ENCODE measurements at places on chromosomes 7 and 10. TPM values are rescaled to one million over a fixed set of nuclear protein-coding genes. Genes with fewer than 3 reads are reported as not detected.

DNA sequence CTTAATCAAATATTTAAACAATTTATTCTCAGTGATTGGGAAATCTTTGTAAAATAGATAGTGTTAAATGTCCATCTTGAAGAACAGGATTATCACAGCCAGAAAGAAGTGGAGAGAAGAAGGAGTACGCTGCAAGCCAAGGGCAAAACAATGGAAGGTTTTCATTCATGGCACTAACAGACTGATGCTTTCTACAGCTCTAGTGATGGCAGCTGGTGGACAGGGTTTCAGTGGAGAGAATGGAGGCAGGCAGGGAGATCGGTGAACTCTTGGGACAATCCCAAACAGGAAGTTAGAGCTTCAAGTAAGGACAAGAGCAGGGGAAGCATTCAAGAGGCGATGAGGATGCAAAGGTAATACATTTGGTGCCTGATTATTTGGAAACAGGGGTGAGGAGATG, 207.0 kb downstream of the JAZF1 start:
- no peaks in the 10 kb centered on the region for H3K27me3 ChIP-seq
- H3K36me3 ChIP-seq: no peaks in the 10 kb centered on the region
- no peak for DNase-seq
- H3K27ac ChIP-seq: no peak overlapping the region
- H3K4me3 ChIP-seq: no peak overlapping the region
- H3K4me1 ChIP-seq: no peaks in the 10 kb centered on the region

DNA sequence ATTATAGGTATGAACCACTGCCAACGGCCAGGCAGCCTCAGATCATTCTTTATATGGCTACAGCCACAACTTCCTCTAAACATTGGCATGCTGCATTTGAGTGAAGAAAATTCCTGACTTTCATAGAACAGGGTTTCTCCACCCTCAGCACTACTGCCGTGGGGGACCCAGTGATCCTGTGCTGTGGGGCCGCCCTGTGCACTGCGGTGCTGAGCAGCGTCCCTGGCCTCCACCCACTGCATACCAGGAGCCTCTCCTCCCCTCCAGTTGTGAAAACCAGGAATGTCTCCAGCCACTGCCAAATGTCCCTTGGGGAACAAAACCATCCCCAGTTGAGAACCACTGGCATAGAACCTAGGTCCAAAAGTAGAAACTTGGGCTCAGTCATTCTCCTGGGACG, 15.8 kb downstream of the CNPY1 start:
- no peaks in the 10 kb centered on the region for H3K36me3 ChIP-seq
- no peak overlapping the region for H3K27ac ChIP-seq
- H3K27me3 ChIP-seq: no peaks in the 10 kb centered on the region
- peaks cover 3% of the 10 kb centered on the region for H3K4me1 ChIP-seq

The CLDN3 gene
- 43.8 TPM for total RNA-seq

The TAS2R3 gene
- 2.2 TPM for total RNA-seq

DNA sequence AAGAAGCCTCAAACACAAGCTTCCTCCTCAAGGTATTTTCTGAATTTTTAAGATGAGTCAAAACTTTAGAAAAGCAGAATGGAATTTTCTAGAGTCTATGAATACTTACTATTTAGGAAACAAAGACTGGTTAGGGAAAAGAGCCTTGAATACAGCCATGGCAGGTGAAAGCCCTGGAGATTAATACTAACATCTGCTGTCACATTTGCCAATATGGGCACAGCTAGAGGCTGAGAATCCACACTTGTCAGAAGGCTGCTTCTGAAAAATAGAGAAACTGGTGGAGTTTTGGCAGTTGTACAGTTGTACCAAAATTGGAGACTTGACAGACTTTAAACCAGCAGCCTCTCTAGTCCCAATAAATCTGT, 24.3 kb upstream of the CNNM1 start:
- no peaks in the 10 kb centered on the region for H3K27me3 ChIP-seq
- H3K36me3 ChIP-seq: no peaks in the 10 kb centered on the region
- no peaks in the 10 kb centered on the region for H3K4me1 ChIP-seq

DNA sequence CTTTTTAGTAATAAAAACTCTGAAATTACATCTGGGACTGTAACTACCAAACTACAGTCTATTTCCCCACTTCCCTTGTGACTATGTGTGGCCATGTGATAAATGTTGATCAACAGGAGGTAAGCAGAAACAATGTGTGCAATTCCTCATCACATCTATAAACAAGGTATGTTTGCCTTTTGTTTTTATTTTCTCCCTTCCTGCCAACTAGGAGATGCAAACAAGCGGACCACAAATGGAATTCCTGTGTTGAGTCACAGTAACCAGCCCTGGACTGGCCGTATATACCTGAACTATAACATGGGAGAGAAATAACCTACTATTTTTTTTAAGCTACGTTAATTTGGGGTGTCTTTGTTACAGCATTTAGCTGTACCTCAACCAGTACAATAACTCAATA, 52.5 kb downstream of the SCRN1 start:
- no peaks in the 10 kb centered on the region for H3K27me3 ChIP-seq
- H3K4me1 ChIP-seq: no peaks in the 10 kb centered on the region
- no peak overlapping the region for H3K27ac ChIP-seq
- no peak for DNase-seq

DNA sequence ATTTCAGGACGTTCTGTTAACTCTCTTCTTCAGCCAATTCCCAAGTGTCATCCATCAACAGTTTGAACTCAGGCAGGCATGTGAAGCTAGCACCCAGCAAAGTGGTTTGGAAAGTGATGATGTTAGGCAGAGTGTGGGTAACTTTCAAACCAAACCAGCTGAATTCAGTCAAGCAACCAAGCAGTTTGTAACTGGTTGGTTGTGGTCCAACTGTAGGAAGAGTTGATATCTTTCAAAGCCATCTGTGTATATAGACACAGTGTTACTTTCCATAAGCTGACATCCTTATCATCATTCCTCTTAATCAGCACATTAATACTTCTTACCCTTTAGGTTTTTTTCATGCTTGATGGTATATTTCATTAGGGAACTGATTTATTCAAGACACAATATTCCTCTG, 72.2 kb upstream of the NUPR2 start:
- no peak for DNase-seq
- no peak overlapping the region for H3K4me3 ChIP-seq
- H3K27me3 ChIP-seq: no peaks in the 10 kb centered on the region
- H3K27ac ChIP-seq: no peak overlapping the region
- H3K4me1 ChIP-seq: no peaks in the 10 kb centered on the region
- H3K36me3 ChIP-seq: no peaks in the 10 kb centered on the region

The VGF gene
- 1.4 TPM for total RNA-seq

- H3K27ac ChIP-seq: no peak overlapping the region
- H3K27me3 ChIP-seq: no peaks in the 10 kb centered on the region
- no peak for DNase-seq
- no peaks in the 10 kb centered on the region for H3K4me1 ChIP-seq
- H3K4me3 ChIP-seq: no peak overlapping the region
These were observed 341.1 kb downstream of the CXCL12 start for GRCh38 chr10:44043646-44044375.

DNA sequence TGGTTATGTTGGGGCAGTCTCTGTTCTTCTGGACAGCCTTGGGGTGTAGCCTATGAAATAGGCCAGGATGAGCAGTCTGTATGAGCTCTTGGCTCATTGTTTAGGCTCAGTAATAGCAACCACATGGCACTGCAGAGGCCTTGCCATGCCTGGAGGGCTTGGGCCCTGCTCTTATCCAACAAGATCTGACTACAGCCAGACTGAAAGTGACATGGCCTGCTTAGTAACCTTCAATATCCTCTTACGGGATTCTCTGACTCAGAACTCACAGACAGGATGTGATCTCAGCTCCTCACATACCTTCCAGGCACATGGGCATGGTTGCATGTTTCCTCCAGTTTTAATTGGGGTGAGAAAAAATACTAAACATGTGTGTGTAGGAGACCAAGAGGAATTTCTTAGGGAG, 289.3 kb downstream of the PTEN start:
- H3K27me3 ChIP-seq: no peaks in the 10 kb centered on the region
- H3K4me3 ChIP-seq: no peak overlapping the region
- DNase-seq: no peak
- H3K4me1 ChIP-seq: peaks cover 4% of the 10 kb centered on the region
- H3K36me3 ChIP-seq: no peaks in the 10 kb centered on the region

GRCh38 chr10:97623277-97623676, 10.0 kb downstream of the MORN4 start:
- no peaks in the 10 kb centered on the region for H3K27me3 ChIP-seq
- no peaks in the 10 kb centered on the region for H3K4me1 ChIP-seq
- DNase-seq: no peak
- H3K36me3 ChIP-seq: no peaks in the 10 kb centered on the region

The NKX2-3 gene
- total RNA-seq: not detected

The MNX1 gene
- total RNA-seq: not detected

GRCh38 chr7:100694098-100694745, at the start of gene GIGYF1:
GIGYF1 (minus strand) TSS chr7:100694250; CDS start chr7:100688238, 6,012 bp downstream.
- no peaks in the 10 kb centered on the region for H3K36me3 ChIP-seq
- H3K4me3 ChIP-seq: peak within 1 kb of the TSS; percentile 68
- H3K27ac ChIP-seq: peak within 1 kb of the TSS; percentile 59
- H3K4me1 ChIP-seq: peaks cover 13% of the 10 kb centered on the region

The INA gene
- total RNA-seq: 0.31 TPM

The PRKG1 gene
- 50.8 TPM for total RNA-seq

DNA sequence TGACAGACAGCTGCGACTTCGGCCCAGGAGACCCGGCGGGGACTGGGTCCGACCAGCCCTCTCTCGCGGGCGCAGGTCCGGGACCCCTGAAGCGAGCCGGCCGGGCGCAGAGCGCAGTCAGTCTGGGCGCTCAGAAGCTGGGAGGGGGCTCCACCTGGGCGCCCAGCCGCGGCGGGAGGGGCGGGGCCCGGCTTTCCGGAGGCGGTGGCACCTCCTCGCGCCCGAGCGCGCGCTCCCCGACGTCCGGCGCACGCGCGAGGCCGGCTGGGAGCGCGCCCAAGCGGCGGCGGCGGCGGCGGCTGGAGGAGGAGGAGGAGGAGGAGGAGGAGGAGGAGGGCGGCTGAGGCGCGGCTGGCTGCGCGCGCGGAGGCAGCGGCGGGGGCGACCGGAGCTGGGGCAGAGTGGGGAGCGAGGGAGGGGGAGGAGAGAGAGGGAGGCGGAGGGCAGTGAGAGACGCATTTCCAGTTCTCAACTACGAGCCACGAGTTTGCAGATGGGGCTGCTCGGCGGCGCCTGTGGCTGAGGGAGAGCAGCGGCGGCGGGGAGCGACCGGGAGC, at the start of gene PALS2:
Gene PALS2 (plus strand): TSS at position 456 of the 557 bp plus-strand sequence. CDS start 50,216 bp downstream, outside the sequence.
- no peaks in the 10 kb centered on the region for H3K36me3 ChIP-seq
- peak within 1 kb of the TSS; percentile 75 for H3K4me3 ChIP-seq
- H3K4me1 ChIP-seq: peaks cover 4% of the 10 kb centered on the region
- peak; percentile 89 for DNase-seq

DNA sequence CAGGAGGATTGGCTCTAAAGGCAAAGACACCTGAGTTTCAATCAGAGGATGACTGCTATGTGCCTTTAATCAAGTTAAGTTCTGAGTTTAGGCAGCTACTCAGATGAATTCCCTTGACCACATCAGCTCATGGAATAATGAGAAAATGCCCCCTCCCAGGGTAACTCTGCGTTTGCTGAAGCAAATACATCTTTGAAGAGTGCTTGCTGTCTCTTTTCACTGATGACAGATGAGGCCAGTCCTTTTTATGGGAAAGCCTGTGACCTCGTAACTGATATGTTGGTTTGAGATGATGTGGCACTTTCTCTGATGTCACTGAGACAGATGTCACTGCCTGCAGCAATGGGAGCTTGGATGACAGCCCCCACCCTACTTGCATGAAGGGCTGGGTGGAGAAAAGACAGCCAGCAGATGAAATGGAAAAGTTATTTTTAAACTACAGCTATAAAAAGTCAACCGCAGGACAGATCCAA, 43.7 kb upstream of the DGKI start:
- no peaks in the 10 kb centered on the region for H3K4me1 ChIP-seq
- H3K27ac ChIP-seq: no peak overlapping the region
- H3K4me3 ChIP-seq: no peak overlapping the region
- peaks cover 3% of the 10 kb centered on the region for H3K36me3 ChIP-seq

The ZNF488 gene
- total RNA-seq: 0.37 TPM

DNA sequence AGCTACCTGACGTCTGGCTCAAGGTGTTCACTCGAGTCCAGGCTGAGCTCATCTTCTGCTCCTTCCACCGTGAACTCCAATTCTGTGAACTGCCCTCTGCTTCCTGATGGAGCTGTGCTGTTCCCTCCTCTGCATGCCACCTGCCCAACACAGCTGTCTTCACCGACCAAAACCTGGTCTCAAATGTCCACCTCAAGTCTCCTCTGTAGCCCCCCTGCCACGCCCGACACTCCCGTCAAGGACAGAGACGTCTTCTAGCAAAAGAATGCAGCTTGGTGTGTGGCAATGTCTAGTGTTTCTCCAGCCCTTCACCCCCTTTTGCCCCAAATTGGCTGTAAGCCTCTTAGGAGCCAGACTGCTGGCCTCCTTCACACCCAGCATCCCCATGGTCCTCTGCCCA, 305.1 kb downstream of the DNAJB6 start:
- H3K4me3 ChIP-seq: no peak overlapping the region
- H3K27ac ChIP-seq: no peak overlapping the region
- no peaks in the 10 kb centered on the region for H3K4me1 ChIP-seq
- no peak for DNase-seq
- no peaks in the 10 kb centered on the region for H3K36me3 ChIP-seq

DNA sequence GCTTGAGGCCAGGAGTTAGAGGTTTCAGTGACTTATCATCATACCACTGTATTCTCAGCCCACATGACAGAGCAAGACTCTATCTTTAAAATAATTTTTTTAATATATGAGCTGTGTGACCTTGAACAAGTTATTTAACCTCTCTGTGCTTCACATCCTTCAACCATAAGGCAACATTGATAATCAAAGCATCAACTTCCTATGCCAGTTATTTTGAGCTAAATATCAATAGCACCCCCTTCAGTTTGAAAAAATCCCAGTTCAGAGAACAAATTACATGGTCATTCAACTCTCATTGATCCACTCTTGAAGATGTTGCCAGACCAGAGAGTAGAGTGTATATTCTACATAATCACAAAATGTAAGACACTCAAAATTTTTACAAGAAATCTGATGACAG, 53.0 kb downstream of the ASNS start:
- no peak for DNase-seq
- no peak overlapping the region for H3K4me3 ChIP-seq
- H3K4me1 ChIP-seq: no peaks in the 10 kb centered on the region
- no peak overlapping the region for H3K27ac ChIP-seq
- H3K36me3 ChIP-seq: no peaks in the 10 kb centered on the region
- no peaks in the 10 kb centered on the region for H3K27me3 ChIP-seq

GRCh38 chr7:105011831-105012502, 2.0 kb upstream of the KMT2E start:
- H3K27ac ChIP-seq: peak overlapping the region; percentile 94
- H3K4me3 ChIP-seq: peak overlapping the region; percentile 64
- no peaks in the 10 kb centered on the region for H3K27me3 ChIP-seq
- peaks cover 22% of the 10 kb centered on the region for H3K36me3 ChIP-seq
- peak; percentile 28 for DNase-seq
- peaks cover 4% of the 10 kb centered on the region for H3K4me1 ChIP-seq

- no peak for DNase-seq
- H3K27ac ChIP-seq: no peak overlapping the region
- no peak overlapping the region for H3K4me3 ChIP-seq
- no peaks in the 10 kb centered on the region for H3K36me3 ChIP-seq
These were observed 481.6 kb downstream of the RPS24 start for GRCh38 chr10:78515038-78515872.

The FAM13C gene
- 9.5 TPM for total RNA-seq

All from lung (tissue), 17 donors.